ENCODE measurements at places on chromosomes 6 and 20. TPM values are rescaled to one million over a fixed set of nuclear protein-coding genes. Genes with fewer than 3 reads are reported as not detected.

LTB gene
- total RNA-seq = 52.3 TPM

DNA sequence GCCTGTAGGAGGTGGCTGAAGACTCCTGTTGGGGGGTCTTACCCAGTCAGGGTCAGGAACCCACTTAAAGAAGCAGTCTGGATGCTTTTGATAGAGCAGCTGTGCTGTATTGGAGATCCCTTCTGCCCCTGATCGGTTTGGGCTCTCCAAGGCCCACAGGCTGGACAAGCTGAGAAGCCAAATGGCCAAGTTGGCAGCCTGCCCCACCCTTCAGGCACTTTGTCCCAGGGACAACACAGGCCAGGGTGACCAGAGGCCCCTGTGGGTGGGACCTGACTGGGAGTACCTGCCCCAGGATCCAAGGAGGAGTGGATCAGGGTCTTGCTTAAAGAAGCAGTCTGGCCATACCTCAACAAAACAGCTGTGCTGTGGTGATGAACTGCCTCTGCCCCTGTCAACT lies 48.4 kb downstream of the ZC2HC1B start:
- no peak overlapping the region for H3K4me3 ChIP-seq
- H3K27me3 ChIP-seq = no peaks in the 10 kb centered on the region
- peaks cover 10% of the 10 kb centered on the region for H3K36me3 ChIP-seq
- no peaks in the 10 kb centered on the region for H3K4me1 ChIP-seq
- DNase-seq = no peak
- no peak overlapping the region for H3K27ac ChIP-seq

DNA sequence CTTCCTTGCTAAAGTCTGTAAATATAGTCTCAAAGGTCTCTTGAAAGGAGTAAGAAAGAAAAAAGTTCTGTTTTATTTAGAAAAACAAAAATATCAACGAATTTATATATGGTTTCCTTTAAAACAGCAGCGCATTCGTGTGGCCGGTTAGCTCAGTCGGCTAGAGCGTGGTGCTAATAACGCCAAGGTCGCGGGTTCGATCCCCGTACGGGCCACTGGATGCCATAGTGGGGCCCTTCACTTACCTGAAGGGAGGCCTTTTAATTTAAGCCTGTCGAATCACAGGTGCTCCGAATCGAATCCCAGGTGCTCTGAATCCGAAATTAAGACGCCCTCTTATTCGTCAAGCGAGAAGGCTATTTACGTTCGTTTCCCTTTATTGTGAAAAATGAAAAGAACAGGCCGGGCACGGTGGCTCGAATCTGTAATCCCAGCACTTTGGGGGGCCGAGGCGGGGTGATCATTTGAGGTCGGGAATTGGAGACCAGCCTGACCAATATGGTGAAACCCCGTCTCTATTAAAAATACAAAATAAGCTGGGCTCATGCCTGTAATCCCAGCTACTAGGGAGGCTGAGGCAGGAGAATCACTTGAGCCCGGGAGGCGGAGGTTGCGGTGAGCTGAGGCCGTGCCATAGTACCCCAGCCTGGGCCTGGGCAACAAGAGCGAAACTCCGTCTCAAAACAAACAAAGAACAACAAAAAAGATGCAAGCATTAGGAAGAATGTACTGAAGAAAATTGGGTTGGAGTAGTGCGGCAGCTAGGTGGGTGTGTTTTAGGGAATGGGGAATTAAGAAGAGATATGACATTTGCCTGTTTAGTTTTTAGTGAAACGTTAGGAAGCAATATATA lies 195.8 kb upstream of the ZNF184 start:
- H3K4me1 ChIP-seq = peaks cover 36% of the 10 kb centered on the region
- peak overlapping the region; percentile 74 for H3K27ac ChIP-seq
- no peaks in the 10 kb centered on the region for H3K36me3 ChIP-seq
- DNase-seq = peak; percentile 81
- H3K27me3 ChIP-seq = peaks cover 77% of the 10 kb centered on the region

GRCh38 chr6:157649311-157650260 lies 173.5 kb upstream of the SNX9 start:
- no peak overlapping the region for H3K4me3 ChIP-seq
- peaks cover 7% of the 10 kb centered on the region for H3K4me1 ChIP-seq
- H3K27ac ChIP-seq = no peak overlapping the region
- H3K36me3 ChIP-seq = no peaks in the 10 kb centered on the region
- no peaks in the 10 kb centered on the region for H3K27me3 ChIP-seq

BMP2 gene
- not detected for total RNA-seq

KCNQ2 gene
- not detected for total RNA-seq

DNA sequence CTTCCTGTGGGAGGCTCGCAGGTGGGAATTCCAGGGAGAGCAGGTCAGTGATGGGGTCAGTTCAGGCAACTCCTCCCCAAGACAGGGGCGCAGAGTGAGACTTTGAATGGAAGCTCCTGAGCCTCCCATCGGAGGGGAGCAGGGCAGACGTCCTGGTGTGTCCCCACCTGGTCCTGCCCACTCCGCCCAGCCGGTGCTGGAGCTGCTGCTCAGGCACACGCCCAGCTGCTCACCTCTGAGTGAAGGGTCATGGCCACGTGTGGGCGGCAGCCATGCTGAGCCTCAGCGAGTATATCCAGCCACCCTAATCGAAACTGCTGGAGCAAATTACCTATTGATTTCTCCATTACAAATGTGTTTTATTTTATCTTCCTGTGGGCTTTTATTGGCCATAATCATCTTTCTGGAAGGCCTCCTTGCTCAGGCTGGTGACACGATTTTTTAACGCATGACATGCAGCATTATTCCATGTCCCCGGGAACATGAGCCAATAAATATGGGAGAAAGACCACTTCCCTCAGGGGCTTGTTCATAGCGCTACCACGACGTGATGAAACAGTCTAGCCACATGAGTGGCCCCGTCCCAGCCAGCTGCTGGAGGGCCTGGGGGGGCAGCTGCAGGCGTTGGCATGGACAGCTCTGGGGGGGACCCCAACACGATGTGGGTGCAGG lies 148.1 kb downstream of the TAF4 start:
- H3K27ac ChIP-seq = no peak overlapping the region
- H3K27me3 ChIP-seq = no peaks in the 10 kb centered on the region
- H3K36me3 ChIP-seq = no peaks in the 10 kb centered on the region

RALGAPA2 gene
- total RNA-seq = 13.6 TPM

GRCh38 chr6:107539409-107539808 lies 49.5 kb downstream of the SOBP start:
- no peaks in the 10 kb centered on the region for H3K36me3 ChIP-seq
- peaks cover 17% of the 10 kb centered on the region for H3K27me3 ChIP-seq
- no peaks in the 10 kb centered on the region for H3K4me1 ChIP-seq
- no peak overlapping the region for H3K4me3 ChIP-seq

DNA sequence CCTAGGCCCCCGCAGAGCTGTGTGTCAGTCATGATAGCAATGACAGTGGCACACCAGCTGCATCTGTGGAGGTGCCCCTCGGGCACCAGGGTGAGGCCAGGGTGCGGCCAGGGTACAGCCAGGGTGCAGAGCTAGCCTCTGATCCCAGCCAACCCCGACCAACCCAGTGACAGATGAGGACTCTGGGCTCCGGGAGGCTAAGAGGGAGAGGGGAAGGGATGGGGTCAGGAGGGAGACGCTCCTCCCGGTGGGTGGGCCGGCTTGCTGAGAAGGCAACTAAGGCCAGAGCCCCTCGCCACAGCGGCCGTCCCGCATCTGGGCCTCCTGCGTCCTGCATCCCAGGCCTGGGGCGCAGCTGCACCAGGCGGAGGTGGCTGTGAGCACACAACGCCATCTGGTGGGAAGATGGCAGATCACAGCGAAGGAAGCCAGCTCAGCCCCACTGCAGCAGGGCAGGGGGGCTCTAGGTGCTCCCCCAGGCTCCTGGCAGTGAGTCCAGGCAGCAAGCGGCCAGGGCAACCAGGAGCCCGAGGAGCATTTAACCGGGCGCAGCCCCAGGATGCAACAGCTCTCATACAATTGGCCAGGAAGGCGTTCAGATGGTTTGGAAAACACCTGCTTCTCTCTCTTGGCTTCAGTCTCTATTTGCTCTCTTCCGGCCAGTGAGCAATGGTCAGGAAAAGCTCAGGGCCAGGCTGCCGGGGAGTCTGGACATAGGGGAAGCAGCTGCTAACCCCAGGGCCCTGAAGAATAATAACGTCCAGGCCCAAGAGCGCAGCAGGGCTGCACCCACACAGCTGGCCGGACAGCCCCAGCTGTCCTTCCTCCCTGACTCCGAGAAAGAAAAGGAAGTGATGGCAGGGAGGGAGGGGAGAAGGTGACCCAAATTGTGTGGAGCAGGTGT lies 169.4 kb downstream of the TAF4 start:
- H3K36me3 ChIP-seq = no peaks in the 10 kb centered on the region
- H3K4me1 ChIP-seq = no peaks in the 10 kb centered on the region
- H3K4me3 ChIP-seq = no peak overlapping the region
- H3K27ac ChIP-seq = no peak overlapping the region
- DNase-seq = peak; percentile 41

CYP39A1 gene
- not detected for total RNA-seq

DNA sequence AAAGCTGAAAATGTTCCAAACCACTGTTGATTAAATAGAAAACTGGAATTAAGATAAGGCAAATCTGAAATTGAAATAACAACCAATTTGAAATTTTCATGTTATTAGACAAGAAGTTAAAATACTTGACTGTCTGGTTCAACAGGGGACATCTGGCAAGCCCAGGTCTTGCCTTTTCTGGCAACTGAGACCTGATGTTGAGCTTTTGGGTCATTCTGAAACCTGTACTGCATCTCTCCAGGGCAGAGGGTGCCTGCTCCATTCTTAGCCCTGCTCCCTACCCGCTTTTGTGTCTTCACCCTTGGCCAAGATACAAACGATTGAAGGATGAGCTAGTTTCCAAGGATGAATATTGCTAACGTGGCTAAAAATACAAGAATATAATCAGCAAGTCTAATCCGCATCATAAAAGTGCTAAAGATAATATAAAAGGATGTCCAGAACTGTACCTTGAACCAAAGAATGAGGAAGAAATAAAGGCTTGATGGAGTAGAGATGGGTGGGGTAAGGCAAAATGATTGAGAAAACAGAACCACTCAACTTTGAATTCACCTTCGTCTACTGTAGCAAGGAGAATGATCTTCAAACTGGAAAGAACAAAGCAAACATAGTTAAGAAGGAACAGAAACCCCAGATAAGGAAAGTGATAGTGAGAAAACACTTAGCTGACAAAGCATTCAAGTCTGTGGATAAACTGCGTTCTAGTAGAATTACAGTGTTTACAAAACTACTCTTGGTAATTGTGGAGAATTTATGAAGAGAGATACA lies 109.8 kb upstream of the MAN1A1 start:
- peaks cover 3% of the 10 kb centered on the region for H3K4me1 ChIP-seq
- no peak overlapping the region for H3K27ac ChIP-seq
- H3K36me3 ChIP-seq = no peaks in the 10 kb centered on the region
- H3K27me3 ChIP-seq = no peaks in the 10 kb centered on the region
- DNase-seq = no peak

GRCh38 chr20:44690781-44691423 lies 24.3 kb upstream of the CCN5 start:
- H3K4me3 ChIP-seq = no peak overlapping the region
- H3K27ac ChIP-seq = no peak overlapping the region
- H3K27me3 ChIP-seq = no peaks in the 10 kb centered on the region
- DNase-seq = no peak
- H3K4me1 ChIP-seq = peaks cover 6% of the 10 kb centered on the region
- H3K36me3 ChIP-seq = no peaks in the 10 kb centered on the region

CHRNA4 gene
- not detected for total RNA-seq

- H3K27me3 ChIP-seq = peaks cover 4% of the 10 kb centered on the region
- no peak overlapping the region for H3K4me3 ChIP-seq
- no peaks in the 10 kb centered on the region for H3K4me1 ChIP-seq
- no peaks in the 10 kb centered on the region for H3K36me3 ChIP-seq
- no peak for DNase-seq
- H3K27ac ChIP-seq = no peak overlapping the region
Observed at GRCh38 chr20:44334306-44334705, 2.5 kb upstream of the R3HDML start.

DNA sequence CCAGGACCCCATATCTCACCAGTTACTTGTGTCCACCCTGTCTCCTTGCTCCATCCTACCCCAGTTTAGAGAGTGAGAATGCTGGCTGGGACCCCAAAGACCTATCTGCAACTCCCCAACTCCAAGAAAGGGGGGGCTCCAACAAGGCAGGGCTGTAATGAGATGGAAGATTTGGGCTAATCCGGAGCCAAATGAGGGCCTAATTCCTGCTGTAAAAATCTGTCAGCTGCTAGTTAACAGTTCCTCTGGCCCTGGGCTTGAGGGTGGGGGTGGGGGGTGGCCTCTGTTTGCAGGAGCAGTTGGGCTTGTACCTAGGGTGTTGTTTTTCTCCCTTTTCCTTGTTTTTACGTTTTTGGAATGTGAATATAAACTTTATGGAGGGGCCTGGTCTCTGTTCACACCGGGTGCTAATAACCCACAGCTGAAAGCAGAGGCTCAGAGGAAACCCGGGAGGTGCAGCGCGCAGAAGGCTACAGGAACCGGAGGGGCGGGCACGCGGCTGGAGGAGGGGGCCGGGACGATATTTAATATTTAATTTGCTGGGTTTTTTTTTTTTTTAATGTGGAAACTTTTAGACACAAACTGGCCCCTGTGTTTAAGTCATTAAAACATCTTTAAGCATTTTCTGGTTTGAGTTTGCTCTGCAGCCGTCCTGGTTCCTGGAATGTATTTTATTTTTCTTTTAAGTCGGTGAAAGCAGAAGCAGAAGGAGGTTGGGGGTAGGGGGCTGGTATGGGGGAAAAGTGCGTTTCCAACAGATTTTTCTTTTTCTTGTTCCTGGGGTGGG lies 70.7 kb downstream of the NCR2 start:
- H3K27ac ChIP-seq = no peak overlapping the region
- H3K36me3 ChIP-seq = no peaks in the 10 kb centered on the region
- H3K4me3 ChIP-seq = no peak overlapping the region
- H3K27me3 ChIP-seq = peaks cover 10% of the 10 kb centered on the region
- no peak for DNase-seq
- no peaks in the 10 kb centered on the region for H3K4me1 ChIP-seq

- no peak overlapping the region for H3K27ac ChIP-seq
- peaks cover 15% of the 10 kb centered on the region for H3K27me3 ChIP-seq
- no peaks in the 10 kb centered on the region for H3K36me3 ChIP-seq
- peaks cover 5% of the 10 kb centered on the region for H3K4me1 ChIP-seq
Observed at GRCh38 chr6:166251655-166252054, 56.5 kb downstream of the PRR18 start.

DNA sequence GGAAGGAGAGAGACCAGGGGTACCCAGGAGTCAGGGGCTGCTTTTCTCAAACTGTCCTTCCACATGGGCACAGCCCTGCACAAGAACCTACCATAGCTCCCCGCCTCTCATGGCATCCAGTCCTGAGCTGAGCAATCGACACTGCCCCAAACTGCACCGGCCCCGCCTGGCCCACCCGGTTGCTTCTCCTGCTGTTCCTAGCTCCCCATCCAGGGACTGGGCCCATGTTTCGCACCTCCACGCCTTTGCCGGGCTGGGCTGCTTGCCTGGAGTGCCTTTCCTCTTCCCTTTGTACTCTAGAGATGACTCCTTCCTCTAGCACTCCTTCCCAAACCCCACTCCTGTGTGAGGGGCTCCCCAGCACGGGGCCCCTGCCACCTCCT lies 123.0 kb downstream of the GRM4 start:
- H3K36me3 ChIP-seq = no peaks in the 10 kb centered on the region
- no peak overlapping the region for H3K27ac ChIP-seq
- DNase-seq = no peak
- H3K4me1 ChIP-seq = no peaks in the 10 kb centered on the region

GRCh38 chr20:37375227-37375626 lies 29.3 kb downstream of the SRC start:
- DNase-seq = no peak
- peaks cover 5% of the 10 kb centered on the region for H3K4me1 ChIP-seq
- no peaks in the 10 kb centered on the region for H3K36me3 ChIP-seq
- H3K4me3 ChIP-seq = no peak overlapping the region
- no peaks in the 10 kb centered on the region for H3K27me3 ChIP-seq
- no peak overlapping the region for H3K27ac ChIP-seq
